ENCODE measurements at places on chromosomes 11 and 22.

DNA sequence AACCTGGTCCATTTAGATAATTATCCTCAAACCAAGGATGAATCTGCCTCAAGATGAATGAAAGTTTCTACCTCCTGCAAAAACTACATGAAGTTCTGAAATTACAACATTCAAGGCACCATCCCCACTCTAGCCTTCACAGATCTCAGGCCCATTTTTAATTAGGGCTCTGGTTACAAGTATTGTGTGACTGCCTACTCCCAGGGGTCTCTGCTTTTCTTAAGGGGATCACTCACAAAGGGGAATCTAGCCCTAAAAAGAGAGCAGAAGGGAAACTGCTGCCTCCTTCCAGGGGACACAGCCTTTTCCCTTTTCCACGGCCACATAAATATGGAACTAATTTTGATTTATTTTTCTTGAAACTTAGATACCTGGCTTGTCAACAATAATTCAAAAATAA, 17.4 kb upstream of the TMEM135 start:
- no peak for DNase-seq

- no peak for DNase-seq
Observed at GRCh38 chr11:1335811-1336761, 26.7 kb upstream of the TOLLIP start.

DNA sequence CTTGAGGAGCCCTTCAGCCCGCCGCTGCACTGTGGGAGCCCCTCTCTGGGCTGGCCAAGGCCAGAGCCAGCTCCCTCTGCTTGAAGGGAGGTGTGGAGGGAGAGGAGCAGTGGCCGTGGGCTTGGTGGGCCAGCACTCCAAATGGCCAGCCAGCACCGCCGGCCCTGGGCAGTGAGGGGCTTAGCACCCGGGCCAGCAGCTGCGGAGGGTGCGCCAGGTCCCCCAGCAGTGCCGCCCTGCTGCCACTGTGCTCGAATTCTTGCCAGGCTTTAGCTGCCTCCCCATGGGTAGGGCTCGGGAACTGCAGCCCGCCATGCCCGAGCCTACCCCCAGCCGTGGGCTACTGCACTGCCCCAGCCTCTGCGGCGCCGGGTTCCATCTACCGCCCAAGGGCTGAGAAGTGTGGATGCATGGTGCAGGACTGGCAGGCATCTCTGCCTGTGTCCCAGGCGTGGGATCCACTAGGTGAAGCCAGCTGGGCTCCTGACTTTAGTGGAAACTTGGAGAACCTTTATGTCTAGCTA, 82.7 kb downstream of the KCNA4 start:
- DNase-seq, result no peak

- no peak for DNase-seq
Observed at GRCh38 chr11:77361184-77361583, 59.7 kb upstream of the GDPD4 start.

- DNase-seq, result no peak
Observed at GRCh38 chr11:34063061-34063795, 11.7 kb downstream of the CAPRIN1 start.

GRCh38 chr11:97888641-97889040, 1132.1 kb upstream of the CNTN5 start:
- no peak for DNase-seq

GRCh38 chr22:40238425-40239344, 61.0 kb downstream of the TNRC6B start:
- DNase-seq, result no peak

DNA sequence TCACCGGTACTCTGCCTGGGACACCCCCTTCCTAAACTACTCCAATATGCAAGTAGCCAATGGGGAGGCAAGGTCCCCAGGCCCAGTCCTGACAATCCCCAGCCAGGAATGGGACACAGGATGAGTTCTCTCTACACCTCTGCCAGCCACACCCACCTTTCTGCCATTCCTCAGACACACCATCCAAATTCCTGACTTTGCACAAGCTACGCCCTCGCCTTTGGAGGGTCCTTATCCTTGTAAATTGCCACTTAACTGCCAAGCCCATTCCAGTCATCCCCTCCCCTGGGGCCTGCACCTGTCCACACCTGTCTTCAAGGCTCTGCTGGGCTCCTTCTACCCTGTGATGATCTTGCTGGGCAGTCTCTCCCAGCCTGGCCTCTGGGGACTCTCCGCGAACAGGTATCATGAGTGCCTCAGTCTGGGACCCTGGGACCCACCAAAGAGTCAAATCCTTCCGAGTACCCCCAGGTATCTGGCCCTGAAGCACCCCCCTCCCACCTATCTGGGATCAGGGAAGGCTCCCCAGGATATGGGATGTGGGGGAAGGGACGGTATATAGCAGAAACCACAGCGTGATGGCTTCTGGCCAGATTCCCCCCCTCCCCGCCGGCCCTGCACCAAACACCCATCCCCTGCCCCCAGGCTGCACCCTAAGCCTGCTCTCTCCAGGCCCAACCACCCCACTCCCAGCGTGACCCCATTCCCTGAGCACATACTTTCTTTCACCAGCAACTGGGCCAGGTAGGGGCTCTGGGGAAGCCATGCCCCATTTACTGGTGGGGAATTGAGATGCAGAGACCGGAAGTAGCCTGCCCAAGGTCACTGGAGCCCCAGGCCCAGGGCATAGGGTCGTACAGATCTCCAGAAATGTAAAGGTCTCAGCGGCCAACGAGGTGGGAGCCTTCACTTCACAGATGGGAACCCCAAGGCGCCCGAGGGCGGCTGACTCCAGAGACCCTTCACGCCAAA, 806 bp downstream of the ARAP1 start:
- no peak for DNase-seq

DNA sequence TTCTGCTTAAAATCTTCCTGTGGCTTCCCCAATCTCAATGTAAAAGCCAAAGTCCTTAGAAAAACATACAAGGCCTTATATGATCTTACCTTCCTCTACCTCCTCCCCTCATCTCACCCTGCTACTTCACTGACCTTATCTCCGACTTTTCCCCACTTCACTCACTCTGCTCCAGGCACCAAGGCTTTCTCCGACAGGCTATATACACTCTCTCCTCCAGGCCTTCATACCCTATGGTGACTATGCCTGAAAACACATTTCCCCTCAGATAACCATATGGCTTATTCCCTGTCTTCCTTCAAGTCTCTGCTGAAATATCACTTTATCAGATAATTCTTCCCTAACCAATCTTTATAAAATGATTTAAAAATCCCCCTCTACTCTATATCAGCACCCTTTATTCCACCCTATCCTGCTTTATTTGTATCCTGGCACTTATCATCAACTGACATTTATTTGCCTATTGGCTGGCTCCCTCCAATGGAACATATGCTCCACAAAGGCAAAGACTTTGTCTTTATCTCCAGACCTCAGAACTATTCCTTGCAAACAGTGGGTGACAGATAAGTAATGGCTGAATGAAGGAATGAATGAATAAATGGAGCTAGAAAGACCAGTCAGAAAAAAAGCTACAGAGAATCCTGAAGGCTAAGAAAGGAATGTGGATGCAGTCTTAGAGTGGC, 52.7 kb downstream of the PAK1 start:
- DNase-seq, result no peak

GRCh38 chr11:117544130-117544800, 216.6 kb downstream of the CEP164 start:
- DNase-seq, result no peak

DNA sequence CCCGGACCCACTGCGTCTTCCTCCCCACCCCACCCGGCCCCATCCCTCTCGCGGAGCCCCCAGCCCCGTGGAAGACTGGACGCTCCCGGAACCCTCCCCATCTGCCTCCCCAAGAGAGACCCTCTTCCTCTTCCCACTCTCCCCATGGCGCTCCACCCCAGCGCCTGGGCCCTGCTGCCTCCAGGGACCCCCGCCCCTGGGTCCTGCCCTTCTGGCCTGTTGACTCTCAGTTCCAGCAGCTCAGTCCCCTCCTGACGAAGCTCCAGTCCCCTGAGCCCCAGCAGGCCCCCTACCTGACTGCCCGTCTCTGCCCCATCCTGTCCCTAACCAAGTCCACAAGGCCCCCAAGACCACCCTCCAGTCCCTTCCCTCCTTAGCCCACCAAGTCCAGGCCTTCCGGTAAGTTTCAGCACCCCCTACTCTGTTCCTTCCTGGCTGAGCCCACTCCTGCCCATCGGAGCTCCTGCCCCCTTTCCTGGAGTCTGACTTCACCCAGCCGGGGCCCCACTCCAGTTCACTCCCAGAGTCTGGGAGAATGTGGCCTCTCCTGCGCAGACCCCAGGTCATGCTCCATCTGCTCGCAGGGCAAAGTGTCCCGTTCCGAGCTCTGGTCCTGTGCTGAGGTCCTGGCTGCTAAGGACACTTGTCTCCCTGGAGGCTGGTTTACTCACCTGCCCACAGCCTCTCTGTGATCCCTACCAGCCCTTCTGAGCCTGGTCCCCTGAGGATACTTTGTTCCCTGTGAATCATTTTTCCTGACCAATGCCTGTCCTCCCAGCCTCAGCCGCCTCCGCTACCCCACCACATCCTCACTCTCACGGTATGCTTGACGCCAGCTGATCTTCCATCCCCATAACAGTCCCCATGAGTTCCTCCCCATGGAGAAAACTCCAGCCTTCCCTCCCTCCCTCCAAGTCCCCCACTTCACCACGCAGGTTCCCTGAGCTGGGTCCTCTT, 722 bp downstream of the IFITM10 start:
- DNase-seq, result no peak

DNA sequence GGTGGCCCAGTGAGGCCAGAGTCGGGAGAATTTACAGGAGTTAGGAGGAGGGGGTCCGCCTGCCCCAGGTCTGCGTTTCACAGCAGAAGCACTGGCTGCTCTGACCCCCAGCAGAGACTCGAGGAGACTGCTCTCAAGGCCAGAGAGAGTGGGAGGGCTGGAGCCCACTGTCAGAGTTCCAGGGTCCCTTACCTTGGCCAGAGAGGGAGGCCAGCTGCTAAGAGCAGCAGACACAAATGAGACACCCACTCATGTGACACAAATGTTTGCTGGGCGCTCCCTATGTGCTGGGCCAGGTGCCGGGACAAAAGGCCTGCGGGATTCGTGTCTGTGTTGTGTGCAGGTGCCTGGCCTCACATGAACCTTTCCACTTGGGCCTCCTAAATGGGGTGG, 2.8 kb upstream of the TNFRSF13C start:
- DNase-seq, result no peak

DNA sequence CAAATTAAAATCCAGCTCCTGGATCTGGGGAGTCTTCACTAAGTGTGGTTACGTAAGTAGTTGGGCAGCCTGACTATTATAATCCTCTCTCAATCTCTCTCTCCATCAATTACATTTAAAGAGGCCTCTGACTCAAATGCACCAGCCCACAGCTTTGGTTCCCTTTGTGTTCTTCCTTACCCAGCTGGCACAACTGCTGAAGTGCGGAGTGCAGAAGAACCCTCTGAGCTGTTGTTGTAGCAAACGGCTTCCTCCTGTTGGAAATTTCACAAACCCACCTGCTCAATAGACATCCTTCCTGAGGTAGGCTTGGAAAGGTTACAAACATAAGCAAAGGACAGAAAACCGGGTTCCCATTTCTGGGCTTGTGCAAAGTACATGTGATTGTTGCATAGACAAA, 17.0 kb upstream of the SORL1 start:
- DNase-seq, result no peak

GRCh38 chr11:102407901-102408300, 44.7 kb downstream of the TMEM123 start:
- no peak for DNase-seq

GRCh38 chr22:16922706-16923105, 85.3 kb downstream of the GAB4 start:
- DNase-seq, result no peak

DNA sequence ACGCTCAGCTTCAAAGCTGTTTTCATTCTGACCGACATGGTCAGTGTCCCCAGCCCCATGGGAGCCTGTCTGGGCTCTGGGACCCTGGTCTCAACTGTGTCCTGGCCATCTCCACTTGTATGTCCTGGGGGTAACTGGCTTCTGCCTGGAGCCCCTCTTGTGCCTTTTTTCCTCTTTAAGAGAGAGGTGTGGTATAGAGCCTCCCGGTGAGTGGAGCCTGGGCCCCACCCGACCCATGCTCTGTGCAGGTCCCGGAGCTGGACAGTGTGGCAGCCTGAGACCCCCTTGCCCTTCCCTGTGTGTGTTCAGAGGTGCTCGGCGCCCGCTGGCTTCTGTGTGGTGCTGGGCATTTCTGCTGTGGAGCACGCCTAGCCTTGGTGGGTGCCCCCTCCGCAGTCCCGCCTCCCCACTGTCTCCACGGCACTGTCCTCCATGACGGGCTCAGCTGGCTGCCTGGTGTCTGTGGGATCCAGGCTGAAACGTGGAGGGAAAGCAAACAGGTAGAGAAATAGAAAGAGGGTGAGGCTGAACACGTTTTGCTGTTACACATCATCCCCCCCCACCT, 74.9 kb downstream of the PARVB start:
- no peak for DNase-seq

GRCh38 chr11:111476366-111476765, 35.8 kb downstream of the BTG4 start:
- DNase-seq, result no peak

DNA sequence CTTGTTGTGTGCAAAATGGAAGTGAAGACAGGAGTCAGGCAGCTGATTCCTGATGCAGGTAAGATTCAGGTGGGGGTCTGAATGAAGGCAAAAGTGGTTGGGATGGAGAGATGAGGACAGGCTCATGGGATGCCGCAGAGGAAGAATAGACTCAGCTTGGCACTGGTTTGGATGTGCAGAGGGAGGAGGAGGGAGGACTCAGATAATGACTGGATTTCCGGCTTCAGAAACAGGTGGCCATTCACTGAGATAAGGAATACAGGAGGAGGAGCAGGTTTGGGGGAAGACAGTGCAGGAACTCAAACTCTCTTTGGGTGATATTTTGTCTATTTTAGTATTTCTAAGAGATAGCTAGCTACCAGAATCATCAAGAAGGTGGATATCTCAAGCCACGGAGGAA, 19.2 kb downstream of the RASSF10 start:
- DNase-seq, result no peak

- no peak for DNase-seq
Observed at GRCh38 chr11:73530109-73530508, 67.8 kb downstream of the FAM168A start.

GRCh38 chr11:13486926-13487660, 8.7 kb downstream of the PTH start:
- DNase-seq, result peak; percentile 32

DNA sequence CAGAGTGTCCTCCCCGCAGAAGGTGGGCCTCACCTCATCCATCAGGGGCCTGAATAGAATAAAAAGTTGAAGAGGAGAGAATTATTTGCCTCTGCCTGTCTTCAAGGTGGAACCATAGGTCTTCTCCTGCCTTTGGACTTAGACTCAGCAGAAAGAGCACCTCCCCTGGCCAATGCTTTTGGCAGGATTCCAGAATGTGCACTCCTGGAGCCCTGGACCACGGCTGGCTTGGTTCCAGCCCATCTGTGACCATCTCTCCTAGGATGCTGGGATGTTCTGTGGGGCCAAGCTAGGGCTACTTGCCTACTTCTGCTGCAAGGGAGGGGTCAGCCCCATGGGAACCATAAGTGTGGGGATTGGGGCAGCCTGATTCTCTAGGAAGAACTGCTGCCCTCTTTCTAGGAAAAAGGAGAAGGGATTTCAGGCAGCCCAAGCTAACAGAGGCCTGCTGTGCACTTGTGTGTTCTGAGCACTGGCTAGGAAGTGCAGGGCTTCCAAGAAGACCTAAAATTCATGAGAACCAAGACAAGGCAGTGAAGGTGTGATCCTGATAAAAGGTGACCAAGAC, 32.2 kb upstream of the SHANK2 start:
- DNase-seq, result no peak

GRCh38 chr22:36333644-36334043, 54.1 kb downstream of the MYH9 start:
- no peak for DNase-seq

Measured in stimulated activated CD8-positive, alpha-beta memory T cell treated with anti-CD3 and anti-CD28 coated beads, Interleukin-7, amount 100 ng/mL, for 24 hours (primary cell).